ENCODE measurements at places on chromosomes 12 and 14.

- no peak for DNase-seq
Observed at GRCh38 chr12:85923767-85924331, 49.8 kb downstream of the NTS start.

DNA sequence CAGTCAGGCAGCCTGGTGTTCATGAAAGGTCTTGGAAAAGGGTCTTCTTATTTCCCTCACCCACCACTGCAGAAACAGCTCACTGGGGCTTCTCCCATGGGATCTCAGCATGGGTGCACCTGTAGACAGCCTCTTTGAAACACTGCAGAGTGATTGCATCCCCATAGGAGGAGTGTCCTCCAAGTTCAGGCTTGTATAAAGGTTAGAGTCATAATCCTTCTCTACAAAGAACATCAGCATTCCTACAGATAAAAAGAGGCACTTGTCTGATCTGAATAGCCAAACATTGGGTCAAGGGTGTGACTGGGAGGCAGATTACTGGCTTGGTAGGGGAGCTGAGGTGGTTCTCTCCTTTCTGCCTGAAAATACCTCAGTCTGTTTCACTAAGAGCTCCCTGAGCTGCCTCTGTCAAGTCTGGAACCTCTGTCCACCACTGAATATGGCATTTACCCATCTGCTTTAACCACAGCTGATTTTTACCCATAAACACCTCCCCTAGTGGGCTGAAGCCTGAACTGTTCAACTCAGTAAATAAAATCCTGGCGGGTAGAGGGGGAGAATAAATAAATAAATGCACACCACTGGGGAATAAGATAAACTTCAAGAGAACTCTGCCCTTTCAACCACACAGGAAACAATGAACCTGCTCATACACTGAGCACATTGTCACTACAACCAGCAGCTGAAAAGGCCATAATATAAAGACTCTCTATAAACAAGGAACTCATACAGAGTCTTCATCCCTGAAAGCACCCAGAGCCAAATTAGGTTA, 120.7 kb upstream of the SCAF11 start:
- no peak for DNase-seq

GRCh38 chr14:29548948-29549370, 378.7 kb downstream of the PRKD1 start:
- DNase-seq = peak; percentile 14

DNA sequence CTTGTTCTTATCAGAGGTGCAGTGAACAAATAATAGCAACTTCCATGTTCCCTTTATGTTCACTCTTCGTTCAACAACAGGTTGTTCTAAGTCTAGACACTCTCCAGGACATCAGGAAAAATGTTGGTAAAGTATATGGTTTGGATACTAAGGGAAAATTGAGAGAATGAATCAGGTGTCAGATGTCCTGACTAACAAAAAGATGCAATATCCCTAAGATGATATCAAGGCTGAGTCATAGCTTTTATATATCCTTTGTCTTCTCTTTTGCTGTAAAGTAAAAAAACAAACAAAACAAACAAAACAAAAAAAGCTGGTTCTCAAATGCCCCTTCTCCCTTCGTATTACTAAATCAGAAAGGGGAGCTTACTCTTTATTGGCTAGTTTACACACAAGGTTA, 11.1 kb downstream of the GLIPR1L1 start:
- no peak for DNase-seq

GRCh38 chr12:52246720-52247621, 13.9 kb downstream of the KRT7 start:
- DNase-seq = peak; percentile 46

GRCh38 chr12:27133022-27133590, 50.7 kb upstream of the C12orf71 start:
- no peak for DNase-seq

DNA sequence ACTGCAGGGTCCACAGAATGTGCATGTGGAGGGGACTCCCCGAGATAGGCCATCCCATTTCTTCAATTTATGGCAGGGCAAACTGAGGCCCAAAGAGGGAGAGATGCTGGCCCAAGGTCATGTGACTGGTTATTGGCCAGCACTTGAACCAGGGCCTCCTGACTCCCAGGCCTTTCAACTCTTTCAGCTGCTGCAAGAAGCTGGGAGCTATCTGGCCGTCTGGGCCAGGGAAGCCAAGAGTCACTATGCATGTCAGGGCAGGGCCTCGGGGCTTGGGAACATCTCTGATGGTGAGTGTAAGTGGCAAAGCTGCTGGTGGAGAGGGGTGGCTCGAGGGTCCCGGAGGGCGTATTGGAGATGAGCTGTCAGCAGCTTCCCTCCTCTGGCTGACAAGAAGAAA, 9.5 kb upstream of the LTBP2 start:
- DNase-seq = no peak

DNA sequence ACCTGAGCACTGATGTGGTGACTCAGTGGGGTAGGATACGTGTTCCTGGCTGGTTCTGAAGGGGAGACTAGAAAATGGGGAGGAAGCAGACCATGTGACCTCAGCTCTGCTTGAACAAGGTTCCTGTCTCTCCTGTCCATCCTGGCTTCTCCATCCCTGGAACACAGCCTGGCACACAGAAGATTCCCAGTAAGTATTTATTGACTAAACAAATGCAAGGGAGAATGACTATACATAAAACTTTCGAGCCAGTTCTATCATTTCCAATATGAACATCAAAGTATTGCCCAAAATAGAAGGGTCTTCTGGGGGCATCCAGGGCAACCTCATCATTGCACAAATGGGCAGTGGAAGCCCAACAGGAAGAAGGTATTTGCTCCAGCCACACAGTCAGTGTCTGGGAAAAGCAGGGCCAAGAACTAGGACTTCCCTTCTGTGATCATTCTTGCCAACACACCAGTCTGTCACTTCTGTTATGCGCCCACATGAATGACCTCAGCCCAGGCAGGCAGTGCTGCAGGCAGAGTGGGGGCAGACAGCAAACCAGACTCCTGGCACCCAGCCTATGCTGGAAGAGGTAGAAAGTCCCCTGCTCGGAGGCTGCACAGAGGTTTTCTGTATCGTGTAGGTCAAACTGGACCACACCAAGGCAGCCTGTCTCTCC, 5.6 kb upstream of the SERPINA9 start:
- no peak for DNase-seq

DNA sequence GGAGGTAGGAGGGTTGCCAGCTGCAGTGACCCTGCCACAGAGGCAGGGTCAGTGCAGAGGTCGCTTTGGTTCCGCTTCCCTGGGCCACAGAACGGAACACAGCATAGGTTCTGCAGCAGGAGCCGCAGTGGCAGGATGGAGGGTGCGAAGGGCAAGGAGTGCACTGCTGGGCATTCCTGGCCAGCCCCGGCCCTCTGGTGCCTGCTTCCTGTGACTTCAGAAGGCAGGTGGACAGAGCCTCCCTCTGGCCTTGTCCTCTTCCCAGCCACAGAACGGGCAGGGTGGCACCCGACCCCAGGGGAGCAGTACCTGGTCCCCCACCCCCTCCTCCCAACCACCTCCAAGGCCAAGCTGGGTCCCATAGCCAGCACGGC, 37.7 kb downstream of the SLC8B1 start:
- no peak for DNase-seq

GRCh38 chr14:30225176-30225575, 297.5 kb upstream of the PRKD1 start:
- no peak for DNase-seq

- no peak for DNase-seq
Observed at GRCh38 chr12:108317308-108318234, 21.5 kb downstream of the CMKLR1 start.

DNA sequence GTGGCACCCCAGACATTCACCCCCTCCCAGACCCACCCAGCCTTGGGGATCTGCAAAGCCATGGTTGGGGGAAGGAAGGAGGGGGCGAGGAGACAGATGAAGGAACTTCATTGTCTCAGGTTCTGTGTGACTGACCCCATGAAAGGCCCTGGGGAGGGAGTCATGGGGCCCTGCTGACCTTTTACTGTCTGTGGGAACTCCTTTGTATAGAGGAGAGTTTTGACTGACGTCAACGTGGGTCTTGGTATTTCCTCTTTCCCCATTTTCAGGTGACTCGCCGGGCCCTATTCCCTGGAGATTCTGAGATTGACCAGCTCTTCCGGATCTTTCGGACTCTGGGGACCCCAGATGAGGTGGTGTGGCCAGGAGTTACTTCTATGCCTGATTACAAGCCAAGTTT, 3.1 kb upstream of the RAB5B start:
- no peak for DNase-seq

GRCh38 chr14:102344084-102344483, 18.6 kb downstream of the CINP start:
- DNase-seq = no peak

GRCh38 chr12:43159506-43159905, 392.5 kb downstream of the ADAMTS20 start:
- no peak for DNase-seq

GRCh38 chr12:49969027-49969426, 3.7 kb upstream of the AQP6 start:
- no peak for DNase-seq

DNA sequence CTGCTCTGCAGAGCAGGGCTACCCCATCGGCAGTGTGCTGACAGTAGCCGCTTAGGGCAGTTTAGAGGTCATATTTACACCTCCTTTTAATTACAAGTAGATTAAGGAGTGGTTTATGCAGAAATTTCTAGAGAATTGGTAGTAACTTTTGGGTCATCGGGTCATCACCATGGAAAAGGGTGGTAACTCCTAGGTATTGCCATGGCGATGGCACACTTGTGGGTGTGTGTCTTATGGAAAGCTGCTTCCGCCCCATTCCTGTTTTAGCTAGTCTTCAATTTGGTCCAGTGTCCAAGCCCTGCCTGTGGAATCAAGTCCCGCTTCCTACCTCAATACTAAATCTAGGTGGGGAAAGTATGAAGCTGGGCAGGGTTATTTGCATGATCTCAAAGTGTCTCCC, 29.5 kb upstream of the ZNF740 start:
- no peak for DNase-seq

DNA sequence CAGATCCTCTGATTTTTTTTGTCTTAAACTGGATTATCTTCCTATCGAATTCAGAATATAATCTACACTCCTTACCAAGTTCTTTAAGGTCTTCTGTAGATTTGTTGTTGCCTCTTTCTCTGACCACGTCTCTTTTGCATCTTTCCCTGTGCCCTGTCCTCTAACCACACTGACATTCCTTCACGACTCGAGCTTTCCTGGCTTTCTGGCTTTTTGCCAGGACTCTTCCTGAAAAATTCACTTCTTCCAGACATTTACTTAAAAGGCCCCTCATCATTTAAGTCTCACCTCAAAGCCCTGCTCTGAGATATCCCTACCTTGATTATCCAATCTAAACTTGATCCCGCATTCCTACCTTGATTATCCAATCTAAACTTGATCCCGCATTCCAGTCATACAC, 422.3 kb upstream of the DCN start:
- no peak for DNase-seq

GRCh38 chr14:51938137-51938536, 51.2 kb upstream of the RTRAF start:
- no peak for DNase-seq

GRCh38 chr14:100899884-100900771, 3.4 kb downstream of the RTL1 start:
- no peak for DNase-seq

DNA sequence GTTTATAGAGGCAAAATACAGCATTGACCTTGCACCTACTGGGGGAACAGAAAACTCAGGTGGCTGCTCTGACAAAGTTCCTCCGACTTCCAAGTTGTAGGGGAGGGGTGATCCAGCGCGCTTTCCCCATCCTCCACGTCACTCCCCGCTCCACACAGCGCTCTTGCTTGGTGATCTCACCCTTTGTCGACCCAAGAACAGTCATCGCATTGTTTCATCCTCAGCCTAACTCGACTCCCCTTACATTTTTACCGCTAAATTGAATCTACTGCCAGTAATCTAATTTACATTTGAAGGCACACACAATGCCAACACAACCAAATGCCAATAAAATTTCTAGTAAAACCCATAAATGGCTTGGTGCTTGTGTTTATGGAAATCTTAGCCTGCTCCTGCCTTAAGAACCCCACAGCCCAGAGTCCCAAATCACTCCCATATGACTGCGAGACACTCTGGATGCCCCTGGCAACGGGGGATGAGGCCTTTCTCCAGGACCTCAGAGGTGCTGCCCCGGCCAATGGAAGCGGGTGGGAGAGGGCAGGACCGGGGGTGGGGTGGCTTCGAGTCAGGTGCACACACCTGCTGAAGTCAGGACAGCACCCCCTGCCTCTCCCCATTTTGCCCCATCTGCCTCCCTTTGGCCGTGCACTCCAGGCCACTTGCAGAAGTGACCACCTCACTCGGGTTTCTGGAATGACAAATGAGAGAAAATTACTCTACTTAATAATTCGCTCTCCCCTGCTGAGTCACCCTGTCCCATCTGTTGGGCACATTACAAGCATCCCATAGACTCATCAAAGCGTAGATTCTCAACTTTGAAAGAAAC, 98.2 kb upstream of the GSC start:
- DNase-seq = no peak

Measured in activated CD4-positive, alpha-beta T cell treated with anti-CD3 and anti-CD28 coated beads, Interleukin-2, Interleukin-4, amounts not matched to agents 100 ng/mL and 50 ng/mL, durations not matched to agents 16 hours and 8 hours (primary cell).